BE2C (cell line): ENCODE measurements at places on chromosomes 7 and 10.

DNA sequence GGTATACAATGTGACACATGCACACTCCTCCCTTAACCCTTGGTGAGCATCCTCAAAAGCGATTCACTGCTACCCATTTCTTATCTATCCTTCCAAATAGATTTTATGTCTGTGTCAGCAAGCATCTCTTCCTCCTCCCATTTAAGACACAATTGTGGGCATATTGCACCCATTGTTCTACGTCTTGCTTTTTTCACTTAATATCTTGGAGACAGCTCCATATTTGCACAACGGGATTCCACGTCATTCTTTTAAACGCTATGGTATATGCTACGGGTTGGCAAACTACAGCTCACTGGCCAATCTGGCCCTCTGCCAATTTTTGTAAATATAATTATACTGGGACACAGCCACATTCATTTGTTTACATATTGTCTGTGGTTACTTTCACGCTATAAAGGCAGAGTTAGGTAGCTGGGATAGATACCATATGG, 88.6 kb downstream of the RNF216 start:
- DNase-seq = peak; percentile 56

GRCh38 chr7:134630893-134631292, 15.8 kb upstream of the BPGM start:
- no peak for DNase-seq

GRCh38 chr10:30158325-30158960, 99.1 kb upstream of the JCAD start:
- DNase-seq = no peak

GRCh38 chr7:7210475-7211237, 28.3 kb downstream of the C1GALT1 start:
- no peak for DNase-seq

DNA sequence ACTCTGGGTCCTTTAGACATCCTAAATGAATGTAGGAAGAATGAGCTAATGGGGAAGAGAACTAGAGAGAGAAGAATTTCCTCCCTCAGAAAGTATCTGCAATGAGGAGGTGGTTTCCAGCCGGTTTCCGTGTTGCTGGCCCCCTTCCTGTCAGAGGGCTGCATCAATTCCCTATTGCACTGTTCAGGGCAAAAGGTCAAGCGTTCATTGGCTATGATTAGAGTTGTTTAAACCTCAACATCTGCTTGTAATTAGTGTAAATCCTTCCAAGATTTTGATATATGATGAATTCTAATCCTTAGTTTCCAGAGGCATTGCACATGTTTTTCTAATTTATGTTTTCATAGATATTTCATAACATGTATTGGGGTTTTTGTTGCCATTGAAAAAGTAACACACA, 107.3 kb upstream of the SGCE start:
- DNase-seq = no peak

GRCh38 chr7:159012353-159013069, 132.2 kb downstream of the VIPR2 start:
- DNase-seq = no peak

- DNase-seq = no peak
These were observed 191.2 kb downstream of the CXCL12 start for GRCh38 chr10:44193567-44194220.

- no peak for DNase-seq
These were observed 22.2 kb upstream of the CPXM2 start for GRCh38 chr10:123913688-123914268.

- no peak for DNase-seq
These were observed 55.7 kb upstream of the EFCAB10 start for GRCh38 chr7:105636982-105637381.

DNA sequence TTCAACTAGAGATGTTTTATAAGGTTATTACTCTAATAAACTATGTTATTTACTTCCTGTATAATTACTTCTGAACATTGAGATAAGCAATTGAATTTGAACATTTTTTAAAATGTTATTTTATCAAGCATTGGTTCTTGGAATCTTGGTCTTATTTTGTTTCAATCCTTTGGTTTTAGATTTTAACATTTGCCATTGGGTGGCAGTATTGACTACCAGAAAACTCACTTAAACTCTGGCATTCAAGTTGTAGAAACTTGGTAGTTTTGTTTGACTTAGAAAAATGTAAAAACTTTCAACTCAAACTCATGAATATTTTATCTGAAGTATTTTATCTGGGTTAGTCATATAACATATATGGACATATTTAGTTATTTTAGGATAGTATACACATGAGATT, 48.1 kb downstream of the ATRNL1 start:
- DNase-seq = no peak

GRCh38 chr7:749140-749551, 22.1 kb upstream of the PRKAR1B start:
- peak; percentile 55 for DNase-seq

DNA sequence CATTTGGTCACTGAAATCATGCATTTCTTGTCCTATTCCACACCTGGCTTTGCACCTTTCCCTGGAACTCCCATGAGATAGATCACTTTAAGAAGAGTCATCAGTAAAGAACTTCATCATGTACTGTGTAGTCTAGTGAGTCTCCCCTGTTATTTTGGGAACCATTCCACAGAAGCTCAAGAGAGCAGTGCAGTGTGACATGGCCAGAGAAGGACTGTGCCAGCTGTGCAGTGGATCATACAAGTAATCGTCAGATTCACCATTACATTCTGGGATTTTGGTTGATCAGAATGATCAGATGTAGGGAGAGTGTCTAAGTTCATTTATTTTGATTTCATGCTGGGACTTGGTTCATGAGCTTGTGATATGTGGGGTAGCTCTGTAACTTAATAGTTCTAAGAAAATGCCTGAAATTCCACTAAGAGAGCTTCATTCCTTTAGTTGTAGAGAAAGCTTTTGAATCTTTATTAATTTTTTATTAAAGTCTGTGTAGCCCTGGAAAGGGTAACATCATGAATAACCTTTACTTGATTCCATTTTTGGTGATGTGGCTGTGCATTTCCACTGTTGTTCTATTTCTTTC, 166.8 kb downstream of the SUGCT start:
- DNase-seq = no peak

GRCh38 chr7:27251652-27252590, 9.3 kb downstream of the EVX1 start:
- DNase-seq = no peak

DNA sequence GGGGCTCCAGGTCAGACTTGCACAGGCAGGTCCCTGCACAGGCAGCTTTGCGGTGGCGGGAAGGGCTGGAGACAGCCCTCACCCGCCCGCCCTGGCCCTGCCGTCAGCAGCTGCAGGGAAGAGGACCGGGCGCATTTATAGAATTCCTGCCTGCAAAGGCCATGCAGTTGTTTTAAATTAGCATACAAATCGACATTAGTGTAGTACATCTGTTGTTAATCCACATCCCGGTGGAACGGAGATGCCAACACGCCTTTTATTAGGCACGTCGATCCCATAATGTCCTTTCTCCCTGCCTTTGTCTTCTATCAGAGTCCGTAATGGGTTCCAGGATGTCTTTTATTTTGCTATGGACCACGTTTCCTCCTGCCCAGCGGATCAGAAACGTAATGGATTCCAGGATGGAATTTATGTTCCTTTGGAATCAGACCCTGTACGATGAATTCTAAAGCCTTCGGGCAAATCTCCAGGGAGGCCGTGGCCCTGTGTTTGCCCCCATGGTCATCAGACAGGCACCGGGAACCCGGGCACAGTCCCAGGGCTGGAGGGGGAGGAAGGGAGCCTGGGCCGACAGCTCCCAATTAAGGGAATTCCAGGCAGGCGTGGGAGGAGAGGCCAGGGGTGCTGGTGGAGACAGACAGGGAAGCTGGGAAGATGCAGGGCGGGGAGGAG, 123.9 kb downstream of the COL26A1 start:
- DNase-seq = peak; percentile 33

DNA sequence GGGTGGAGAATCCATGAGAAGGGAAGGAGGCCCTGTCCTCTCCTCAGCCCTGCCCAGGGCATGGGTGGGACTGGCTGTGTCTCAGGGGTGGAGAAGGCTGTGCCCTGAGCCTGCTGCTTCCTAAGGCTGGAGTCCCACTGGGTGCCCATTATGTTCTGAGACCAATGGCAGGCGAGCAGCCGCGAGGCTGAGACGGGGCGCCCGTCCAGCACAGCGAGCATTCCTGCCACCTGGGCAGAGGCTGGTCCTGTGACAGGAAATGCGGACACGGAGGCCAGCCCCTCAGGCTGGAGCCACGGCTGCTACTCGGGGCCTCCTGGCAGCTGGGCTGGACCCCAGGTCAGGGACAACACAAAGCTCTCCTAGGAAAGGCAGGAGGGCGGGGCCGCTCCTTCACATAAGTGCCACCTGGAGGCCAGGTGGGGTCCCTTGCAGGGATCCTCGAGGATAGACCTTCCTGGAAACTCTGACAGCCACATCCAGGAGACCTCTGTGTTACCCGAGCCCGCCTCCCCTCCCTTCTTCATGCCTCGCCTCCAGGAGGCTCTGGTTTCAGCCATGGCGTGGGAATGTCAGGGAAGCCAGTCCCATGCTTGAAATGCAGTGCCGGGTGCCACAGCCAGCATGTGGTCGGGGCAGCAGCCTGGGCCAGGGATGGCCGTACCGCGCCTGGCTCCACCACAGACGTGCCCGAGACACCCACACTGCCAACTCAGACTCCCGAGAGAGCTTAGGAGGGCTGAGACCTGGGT, 173.9 kb downstream of the USP6NL start:
- DNase-seq = no peak

DNA sequence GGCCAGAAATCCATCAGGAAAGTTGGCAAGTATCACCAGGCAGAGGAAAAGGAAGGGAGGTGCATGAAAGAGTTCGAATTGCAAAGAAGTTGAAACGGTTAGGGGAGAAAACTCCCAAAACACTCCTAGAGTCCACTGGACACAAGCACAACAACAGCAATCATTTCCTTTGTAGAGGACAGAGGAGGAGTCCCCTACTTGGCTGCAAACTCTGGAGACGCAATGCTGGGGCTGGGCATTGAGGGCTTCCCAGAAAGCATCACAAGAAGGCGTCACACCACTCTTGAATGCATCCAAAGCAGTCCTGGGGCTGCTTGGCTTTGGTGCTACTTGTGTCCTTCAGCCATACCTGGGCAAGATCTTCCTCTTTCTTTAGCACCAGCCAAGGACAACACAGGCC, 18.1 kb upstream of the SLC26A4 start:
- no peak for DNase-seq

DNA sequence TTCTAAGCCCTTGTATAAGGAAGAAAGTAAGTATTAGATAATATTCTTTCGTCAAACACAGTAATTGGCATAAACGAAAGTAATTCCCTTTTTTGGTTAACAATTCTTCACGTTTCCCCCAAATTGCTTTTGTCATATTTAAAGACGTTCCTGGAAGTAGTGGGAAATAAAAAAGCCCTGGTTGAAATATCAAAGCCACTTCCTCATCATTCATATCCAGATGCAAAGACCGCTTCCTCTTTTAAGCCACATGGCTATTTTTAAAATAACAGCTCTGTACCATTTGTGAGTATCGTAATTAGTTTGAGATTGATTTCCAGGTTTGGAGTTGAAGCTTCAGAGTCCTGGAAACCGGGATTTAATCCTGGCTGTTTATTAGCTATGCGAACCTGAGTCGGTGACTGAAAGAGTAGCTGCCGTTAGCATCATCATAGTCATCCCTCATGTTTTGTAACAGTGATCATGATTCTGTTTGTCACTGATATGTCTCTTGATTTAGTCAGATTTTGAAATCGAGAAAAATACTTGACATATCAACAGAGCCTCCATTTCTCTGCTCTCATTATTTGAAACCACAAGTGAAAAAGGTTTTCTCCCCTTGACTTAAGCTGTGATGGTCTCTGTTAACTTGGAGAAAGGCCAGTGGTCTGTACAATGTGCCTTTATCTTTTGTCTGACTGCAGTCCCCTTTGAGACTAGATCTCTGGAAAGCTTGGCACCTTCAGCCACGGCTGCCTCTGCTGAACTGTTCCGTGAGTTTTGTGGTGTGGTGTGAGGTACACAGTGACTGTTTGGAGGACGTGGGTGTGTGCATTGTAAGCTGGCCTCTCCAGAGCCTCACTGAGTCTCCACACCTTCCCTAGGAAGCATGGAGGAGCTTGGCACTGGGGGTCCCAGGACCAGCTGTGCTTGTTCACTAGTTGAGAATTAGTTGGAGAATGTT, 18.1 kb downstream of the OPTN start:
- DNase-seq = no peak

DNA sequence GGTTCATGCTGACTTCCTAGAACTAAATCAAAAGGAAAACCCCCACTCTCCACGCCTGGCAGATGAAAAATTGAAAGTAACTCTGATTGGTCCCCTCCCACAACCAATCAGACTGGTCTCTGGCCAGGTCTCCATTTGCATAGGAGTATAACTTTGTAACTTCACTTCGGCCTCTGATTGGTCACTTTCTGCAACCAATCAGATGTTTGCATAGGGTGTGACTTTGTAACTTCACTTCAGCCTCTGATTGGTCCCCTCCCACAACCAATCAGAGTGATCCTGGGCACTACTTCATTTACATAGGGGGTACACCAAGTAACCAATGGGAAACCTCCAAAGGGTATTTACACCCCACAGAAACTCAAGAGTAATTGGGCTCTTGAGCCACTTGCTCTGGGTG, 306.6 kb upstream of the PFKP start:
- no peak for DNase-seq

GRCh38 chr10:71725998-71726579, 6.5 kb upstream of the C10orf105 start:
- peak; percentile 68 for DNase-seq

DNA sequence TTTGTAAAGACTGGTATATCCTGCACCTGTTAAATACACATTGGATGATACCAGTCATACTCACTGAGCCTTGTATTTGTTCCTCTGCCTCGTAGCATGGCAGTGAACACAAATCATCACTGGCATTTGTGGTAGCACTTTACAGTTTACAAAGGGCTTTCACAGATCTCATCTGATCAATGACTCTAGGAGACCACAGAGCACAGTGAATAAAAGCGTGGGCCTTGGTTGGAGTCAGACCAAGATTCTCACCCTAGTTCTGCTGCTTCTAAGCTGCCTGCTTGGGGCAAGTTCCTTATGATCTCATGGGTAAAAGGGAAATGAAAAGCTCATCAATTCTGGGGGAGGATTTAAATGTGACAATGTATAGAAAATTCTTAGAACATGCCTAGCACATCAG, 129.9 kb upstream of the AGK start:
- no peak for DNase-seq

DNA sequence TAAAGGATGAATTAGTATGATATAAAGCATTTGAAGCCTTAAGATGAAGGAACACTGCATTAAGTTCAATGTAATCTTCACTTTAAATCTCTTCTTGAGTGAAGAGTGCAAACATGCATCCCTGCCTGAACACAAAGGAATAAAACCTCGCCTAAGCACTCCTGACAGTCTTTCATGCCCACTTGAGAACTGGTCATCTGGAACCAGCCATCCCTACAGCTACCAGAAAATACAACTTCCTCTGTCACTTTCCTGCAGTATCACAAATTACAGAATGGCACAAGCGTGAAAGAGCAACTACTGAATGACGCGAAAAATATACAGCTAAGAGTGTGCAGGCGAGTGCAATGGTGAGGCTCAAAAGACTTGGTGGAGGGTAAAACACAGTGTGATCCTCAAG, 1079.9 kb downstream of the CNTNAP2 start:
- no peak for DNase-seq

GRCh38 chr7:16739863-16740622, 13.5 kb upstream of the TSPAN13 start:
- peak; percentile 59 for DNase-seq
